ENCODE measurements at places on chromosomes 1 and 21.

- no peak for DNase-seq
These were observed 159.9 kb upstream of the JUN start for GRCh38 chr1:58943776-58944175.

DNA sequence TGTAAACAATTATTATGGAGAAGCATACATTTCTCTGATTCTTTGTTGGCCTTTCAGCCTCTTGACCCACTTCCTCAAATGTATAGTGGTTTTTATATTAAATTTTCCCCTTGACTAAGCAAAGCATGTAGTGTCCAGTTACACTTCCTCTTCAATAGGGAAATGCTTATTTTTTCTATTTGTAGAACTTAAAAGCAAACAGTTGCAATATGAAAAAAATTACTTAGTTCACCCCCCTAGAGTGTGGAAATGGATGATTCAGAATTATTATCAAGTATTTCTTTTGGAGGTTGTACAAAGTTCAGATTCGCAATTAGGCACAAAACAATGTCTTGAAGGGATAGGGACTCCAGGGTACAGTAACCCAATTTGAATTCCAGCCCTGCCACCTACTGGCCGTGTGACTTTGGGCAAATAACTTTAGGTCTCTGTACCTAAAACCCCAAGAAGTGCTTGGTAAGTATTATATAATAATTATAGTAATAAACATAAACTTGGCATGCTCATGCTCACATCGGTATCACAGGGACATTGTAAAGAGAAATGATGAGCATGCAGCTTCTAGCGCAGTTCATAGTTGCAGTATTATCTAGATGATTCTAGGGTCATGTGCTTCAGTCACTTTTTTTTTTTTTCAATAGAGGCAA, 28.6 kb upstream of the IFNGR2 start:
- DNase-seq: peak; percentile 41

- DNase-seq: no peak
These were observed 14.6 kb upstream of the AGTRAP start for GRCh38 chr1:11721311-11721710.

GRCh38 chr1:155320661-155321617, at the start of gene RUSC1:
RUSC1 (plus strand) TSS chr1:155320894; CDS start chr1:155321774, 880 bp downstream.
- DNase-seq: peak; percentile 56

DNA sequence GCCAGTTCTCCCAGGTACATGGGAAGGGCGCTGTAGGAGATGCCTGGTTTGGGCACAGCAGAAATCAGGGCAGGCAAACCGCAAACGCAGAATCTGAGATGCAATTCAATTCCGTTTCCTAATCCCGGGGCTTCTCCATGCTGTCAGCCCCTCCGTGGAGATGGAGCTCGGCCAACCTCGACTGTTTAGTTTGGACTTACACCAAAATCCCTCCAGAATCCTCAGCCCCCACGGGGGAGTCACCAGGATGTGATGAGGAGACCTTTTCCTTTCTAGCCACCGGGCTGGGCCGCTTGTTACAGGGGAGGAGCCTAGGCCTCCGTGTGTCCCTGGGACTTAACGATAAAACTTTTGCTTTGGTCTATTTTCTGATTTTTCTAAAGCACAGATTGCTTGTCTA, 7.9 kb downstream of the SLC2A7 start:
- DNase-seq: no peak

DNA sequence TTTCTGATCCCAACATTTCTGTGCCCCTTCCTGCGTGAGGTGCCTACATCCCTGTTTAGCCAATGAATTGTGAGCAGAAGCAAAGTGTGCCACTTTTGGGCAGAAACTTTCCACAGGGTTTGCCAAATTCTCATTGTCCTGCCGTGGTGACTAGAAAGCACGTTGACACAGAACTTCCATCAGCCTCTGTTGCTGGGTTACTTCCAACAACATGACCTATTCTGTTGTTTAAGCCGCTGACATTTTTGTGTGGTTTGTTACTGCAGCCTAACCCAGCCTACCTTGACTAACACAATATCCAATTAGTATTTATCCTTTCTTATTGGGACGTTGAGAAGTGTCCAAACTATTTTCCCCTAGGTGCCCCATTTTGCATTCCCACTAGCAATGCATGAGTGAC, 136.8 kb downstream of the URB2 start:
- no peak for DNase-seq

- DNase-seq: peak; percentile 47
These were observed at the start of gene AGMAT for GRCh38 chr1:15584489-15585363. AGMAT (minus strand) TSS chr1:15585051; CDS start chr1:15584967, 84 bp downstream.

GRCh38 chr21:37475186-37475868, 108.8 kb downstream of the DYRK1A start:
- no peak for DNase-seq

- DNase-seq: no peak
These were observed 387.0 kb downstream of the USP25 start for GRCh38 chr21:16116798-16117197.

- DNase-seq: no peak
These were observed 37.6 kb downstream of the DHCR24 start for GRCh38 chr1:54849219-54850068.

- no peak for DNase-seq
These were observed 185.6 kb downstream of the TGFBR3 start for GRCh38 chr1:91700332-91700731.

DNA sequence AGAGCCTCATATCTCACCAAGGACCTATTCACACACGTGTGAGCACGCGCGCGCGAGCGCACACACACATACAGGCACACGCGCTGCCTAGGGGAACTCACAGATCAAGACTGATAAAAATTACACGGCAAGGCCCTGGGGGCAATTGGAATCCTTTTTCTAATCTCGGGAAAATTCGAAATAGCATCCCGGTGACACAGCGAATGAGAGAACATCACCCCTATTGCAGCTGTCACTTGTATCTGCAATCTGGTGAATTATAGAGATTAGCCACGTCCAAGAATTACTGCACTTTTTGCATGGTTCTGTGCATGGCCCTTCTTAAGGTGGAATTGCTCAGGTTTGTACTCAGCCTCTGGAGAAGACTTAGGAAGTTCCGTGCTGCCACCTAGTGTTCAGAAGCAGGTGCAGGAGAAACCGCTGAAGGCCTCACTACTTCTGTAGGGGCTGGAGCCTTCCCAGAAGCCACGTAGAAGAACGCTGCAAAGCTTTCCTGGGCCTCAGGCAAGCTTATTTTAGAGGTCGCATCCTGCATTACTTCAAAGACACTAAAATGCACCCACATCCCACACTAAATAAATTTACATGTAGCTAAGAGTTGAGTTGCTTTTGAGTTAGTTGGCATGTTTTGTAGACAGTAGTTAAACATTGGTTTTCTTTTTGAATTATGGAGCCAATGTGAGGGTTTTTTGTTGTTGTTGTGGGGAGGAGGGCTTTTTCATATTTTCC, 229.2 kb upstream of the CAMK1G start:
- peak; percentile 2 for DNase-seq

DNA sequence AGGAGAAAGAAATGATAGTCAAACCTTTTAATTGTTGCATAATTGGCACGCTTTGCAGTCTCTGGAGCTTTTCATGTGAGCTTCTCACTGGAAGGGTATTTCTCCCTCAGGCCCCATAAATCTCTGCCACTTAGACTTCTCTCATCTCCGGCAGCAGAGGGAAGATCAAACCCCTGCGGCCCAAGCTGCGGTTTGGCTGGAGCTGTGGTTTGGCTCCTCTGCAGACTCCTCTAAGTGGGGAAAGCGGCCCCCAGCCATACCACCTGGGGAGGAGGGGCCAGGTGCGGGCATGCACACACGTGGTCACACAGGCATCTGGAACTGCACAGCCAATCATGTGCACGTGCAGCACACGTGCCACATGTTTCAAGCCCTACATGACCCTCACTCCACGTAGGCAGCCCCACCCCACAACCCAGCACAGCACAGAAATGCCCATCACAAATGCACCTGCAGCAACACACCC, 58.3 kb downstream of the UBE2T start:
- no peak for DNase-seq
